ENCODE measurements at places on chromosomes 2 and 18.

- no peak for DNase-seq
Measured at GRCh38 chr18:21117409-21118131, 6.0 kb upstream of the ROCK1 start.

DNA sequence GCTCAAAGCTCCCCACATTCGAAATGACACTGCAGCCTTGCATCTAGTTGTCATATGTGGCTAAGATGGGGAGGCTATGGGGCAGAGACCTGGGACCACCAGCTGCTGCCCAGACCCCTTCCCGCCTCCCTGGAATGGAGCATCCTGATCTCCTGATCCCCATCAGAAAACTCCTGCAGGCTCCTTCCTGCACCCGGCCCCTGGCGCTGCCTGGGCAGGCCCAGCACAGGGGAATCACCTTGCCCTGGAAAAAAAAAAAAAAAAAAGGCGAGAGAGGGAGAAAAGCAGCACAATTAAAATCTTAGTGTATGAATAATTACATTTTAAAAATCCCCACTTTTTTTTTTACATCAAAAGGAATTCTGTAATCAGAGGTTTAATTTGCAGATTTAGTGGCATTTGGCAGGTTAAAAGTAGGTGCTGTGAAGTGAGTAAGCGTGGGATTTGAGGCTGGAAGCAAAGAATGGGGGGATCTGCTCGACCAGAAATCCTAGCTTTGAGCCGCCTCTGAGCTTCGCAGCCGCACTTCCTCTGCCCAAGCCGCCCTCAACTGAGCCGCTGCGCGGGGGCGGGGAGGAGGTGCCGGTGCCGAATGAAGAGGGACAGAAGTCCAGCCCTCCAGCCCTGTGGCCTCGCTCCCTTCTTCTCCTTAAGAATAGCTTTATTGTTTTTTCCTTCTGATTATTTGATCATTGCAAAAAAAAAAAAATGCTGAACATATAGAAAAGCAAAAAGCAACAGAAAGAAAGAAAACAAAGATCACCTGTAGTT lies 30.0 kb downstream of the THNSL2 start:
- DNase-seq: no peak

- peak; percentile 8 for DNase-seq
Measured at GRCh38 chr18:22816266-22817176, 116.6 kb upstream of the RBBP8 start.

- DNase-seq: no peak
Measured at GRCh38 chr2:239751679-239752355, 273.3 kb downstream of the NDUFA10 start.

DNA sequence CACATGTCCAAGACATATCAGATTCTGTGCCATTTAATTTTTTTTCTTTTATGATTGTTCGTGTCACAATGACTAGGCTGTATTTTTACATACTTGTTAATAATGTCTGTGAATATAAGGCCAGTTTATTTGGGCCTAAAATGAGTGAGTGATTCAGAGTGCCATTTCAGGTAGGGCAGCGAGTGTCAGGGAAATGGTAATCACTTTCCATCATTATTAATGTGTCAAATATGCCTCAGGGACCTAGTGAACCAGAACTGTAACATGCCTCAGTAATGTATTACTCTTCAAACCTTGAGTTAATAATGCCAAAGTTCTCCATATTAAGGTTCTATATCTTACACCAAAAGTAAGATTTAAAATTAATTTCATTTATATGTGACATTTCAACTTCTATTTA lies 8.6 kb downstream of the FAM171B start:
- no peak for DNase-seq

DNA sequence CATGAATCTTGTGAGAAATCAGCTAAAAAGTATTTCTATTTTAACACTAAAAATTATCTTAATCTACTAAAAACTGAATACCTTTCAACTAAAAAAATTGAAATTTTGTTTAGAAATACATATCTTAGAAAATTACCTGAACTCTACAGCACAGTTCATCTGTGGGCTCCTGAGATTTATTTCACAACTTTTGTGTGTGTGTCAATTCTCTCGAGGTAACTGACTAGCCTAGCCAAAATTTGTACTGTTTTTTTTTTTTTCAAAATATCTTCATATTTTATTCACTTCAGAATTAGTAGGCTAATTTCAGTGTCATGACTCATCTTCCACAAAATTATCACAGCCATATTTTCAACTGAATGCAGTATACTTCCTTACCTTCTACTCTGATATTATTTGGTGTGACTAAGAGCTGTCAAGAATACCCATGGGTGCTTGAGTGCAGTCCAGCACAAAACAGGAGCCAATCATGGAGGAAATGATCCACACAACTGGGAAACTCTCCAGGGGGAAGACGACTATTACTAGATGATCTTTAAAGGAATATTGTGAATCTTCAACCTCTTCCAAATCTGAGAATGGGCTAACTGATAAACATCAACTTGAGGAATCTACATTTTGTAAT lies 174.6 kb downstream of the ZNF385B start:
- no peak for DNase-seq

GRCh38 chr18:57146956-57147636 lies at the start of gene BOD1L2:
TSS of gene BOD1L2 (plus strand) at chr18:57147087. CDS start at chr18:57147313, 226 bp downstream.
- no peak for DNase-seq

- DNase-seq: no peak
Measured at GRCh38 chr2:166090346-166090745, 37.5 kb downstream of the SCN1A start.

- DNase-seq: no peak
Measured at GRCh38 chr18:13446610-13447461, 228.3 kb downstream of the LDLRAD4 start.

DNA sequence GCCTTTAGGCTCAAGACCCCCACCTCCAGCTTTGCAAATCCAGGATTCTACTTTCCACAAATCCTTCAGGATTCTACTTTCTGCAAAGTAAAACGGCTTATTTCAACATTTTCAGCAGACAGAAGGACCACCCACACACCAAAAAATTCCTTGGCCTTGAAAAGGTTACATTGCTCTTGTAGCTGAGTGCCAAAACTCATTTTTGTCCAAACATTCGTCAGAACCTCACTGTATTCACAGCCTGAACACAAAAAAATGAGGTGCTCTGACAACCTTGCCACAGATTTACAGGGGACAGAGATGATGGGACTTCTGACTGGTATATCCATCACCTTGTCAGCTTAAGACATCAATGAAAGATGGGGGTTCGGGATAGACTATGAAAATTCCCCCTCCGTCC lies 63.0 kb upstream of the COX7A2L start:
- no peak for DNase-seq

GRCh38 chr2:72562451-72563153 lies 263.2 kb downstream of the EXOC6B start:
- no peak for DNase-seq

DNA sequence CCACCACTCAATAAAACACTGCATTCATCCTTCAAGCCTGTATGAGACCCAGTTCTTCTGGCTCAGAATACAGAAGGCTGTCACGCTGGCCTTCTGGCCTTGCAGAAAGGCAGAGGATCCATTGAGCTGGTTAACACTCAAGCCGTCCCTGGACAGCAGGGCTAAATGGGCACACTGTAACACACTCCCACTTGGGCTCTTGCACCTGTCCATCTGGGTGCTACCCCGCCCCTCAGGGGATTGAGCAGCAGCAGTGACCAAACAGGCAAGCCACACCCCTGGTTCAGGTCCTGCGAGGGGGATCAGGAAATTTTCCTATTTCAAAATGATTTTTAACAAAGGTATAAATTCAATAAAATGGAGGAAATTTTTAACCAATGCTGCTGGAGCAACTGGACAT lies 936.0 kb downstream of the CNTNAP5 start:
- no peak for DNase-seq

DNA sequence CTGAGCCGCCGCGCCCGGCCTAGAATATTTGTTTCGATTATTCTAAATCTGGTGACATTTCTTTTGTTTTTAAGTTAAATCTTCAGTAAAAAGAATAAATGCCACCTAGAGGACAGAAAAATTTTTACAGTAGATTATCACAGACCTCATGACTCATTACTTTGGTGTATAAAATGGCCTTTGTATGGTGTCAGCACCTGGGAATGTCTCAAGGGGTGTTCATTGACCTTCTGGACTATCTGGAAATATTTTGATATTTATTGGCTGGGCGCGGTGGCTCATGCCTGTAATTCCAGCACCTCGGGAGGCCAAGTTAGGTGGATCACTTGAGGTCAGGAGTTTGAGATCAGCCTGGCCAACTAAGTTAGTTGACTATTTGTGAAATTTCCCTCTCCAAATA lies 30.3 kb upstream of the SLC30A6 start:
- DNase-seq: no peak

DNA sequence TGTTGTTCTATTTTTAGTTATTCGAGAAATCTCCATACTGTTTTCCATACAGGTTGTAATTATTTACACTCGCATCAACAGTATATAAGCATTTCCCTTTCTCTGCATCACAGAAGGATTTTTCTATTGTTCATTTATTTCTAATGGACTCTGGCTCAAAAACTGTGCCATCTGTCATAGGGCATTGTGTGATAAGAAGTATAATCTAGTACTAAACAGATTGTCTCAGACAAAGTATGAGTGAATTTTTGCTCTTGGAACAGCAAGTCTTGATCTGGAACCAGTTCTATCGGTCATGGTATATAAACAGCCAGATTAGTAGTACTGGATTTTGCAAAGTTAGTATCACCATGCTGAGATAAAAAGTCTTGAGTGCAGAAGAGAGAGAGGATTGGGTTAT lies 145.8 kb downstream of the KIAA1328 start:
- DNase-seq: no peak

GRCh38 chr2:232273903-232274643 lies 104.5 kb upstream of the ALPP start:
- no peak for DNase-seq

DNA sequence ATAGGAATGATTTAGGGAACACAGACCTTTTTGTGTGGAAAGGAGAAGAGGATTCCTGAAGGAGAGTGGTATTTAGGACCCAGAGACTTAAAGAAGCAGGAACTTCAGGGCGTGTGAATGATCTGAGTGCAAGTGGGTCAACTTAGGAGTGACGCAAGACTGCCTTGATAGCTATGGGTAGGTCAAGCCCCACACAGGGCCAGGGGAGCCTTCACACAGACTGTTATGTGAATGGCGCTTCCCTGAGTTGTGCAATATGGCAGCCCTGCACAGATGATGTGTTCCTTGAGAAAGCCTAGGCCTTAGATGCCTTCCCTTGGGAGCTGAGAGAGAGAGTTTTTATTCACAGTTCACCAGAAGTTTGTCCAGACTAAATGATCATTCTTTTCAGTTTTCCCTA lies 47.1 kb upstream of the IGFBP5 start:
- DNase-seq: no peak

DNA sequence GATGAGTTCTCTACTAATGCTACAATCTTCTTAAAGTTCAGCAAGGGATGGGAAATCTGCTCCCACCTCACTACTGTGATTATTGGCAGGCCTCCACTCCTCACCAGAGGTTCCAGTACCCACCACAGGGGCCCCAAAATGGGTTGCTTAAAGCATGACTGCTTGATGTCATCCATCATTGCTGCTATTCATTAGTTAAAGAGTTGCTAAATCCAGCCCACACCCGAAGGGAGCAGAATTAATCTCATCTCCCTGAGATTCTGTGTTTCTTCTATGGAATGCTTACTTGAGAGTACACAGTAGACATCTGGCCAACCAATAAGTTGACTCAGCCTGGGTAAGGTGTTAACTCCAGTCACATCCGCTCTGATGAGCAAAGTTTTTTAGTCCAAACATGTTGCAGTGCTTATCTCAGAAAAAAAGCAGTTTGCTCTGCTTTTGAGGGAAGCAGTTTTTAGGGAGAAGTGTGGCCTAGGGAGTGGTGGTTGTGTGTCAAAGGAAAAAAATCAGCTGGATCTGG lies 690.2 kb upstream of the POU3F3 start:
- DNase-seq: no peak

- no peak for DNase-seq
Measured at GRCh38 chr2:20696366-20696765, 29.4 kb downstream of the GDF7 start.

GRCh38 chr2:44850016-44850415 lies 91.5 kb upstream of the SIX3 start:
- no peak for DNase-seq

DNA sequence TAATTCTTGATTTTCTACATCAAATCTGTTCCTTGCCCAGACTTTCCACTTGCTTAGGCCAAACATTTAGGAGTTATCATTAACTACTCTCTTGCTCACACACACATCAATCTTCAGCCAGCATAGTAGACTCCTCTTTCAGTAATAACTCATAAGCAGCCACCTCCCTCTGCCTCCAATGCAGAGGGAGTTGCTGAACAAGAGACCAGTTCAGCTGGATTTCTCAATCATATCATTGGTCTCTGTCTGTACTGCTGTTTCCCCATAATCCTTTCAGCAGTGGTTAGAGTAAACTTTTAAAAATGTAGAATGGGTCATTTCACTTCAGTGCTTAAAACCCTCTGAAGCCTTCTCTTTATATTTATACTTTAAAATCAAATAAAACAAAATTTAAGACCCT lies 112.9 kb downstream of the SLC39A10 start:
- no peak for DNase-seq

Data from NCI-H1092 (cell line).